Stimulated activated CD4-positive, alpha-beta T cell treated with anti-CD3 and anti-CD28 coated beads, Interleukin-4, amount 100 ng/mL, for 48 hours (primary cell): ENCODE measurements at places on chromosomes 12 and 14.

DNA sequence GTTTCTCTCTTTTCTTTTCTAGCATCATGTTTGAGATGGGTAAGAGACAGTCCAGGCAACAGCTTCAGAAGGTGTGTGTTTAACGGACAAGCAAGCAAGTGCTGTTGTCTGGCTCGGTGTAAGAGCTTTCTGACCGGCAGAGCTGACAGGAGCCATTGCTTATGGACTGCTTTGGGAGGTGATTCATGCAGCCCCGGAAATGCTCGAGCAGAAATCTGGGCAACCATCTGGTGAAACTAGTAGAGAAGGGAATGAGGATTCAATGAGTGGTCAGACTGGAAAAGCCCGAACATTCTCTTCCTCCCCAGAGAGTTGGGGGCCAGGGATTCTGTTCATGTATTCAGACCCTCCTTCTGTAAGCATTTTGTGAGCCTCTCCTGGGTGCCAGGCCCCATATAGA, 24.4 kb downstream of the TUNAR start:
- DNase-seq = no peak

DNA sequence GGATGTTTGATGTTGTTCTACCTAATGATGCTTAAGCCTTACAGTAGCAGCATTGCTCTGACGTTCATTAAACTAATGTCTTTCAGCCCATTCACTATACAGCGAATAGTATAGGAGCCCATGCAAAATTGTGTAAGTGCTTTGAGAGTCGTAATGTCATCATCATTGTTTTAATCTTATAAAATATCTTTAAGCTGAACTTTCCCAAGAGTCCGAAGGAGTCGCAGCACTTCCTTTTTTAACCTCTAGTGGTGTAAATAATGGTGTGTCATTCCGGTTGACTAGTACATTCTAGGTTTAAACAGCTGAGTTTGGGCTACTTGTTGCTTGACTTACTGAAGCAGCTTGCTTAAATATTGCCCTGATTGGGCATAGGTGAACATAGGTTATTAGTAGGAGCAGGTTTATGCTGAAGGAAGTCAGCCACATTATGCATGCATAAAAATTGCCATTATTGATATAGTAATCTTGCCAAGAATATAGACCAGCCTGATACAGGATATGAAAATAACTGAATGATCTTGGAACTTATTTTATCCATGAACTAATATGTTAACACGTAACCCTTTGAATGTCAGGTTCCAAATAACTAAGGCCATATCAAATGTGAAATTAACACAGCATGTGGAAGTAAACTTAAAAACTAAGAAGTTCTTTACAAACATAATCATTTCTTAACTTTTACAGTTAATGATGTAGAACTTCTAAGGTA, 2.6 kb downstream of the WNK1 start:
- DNase-seq = no peak

DNA sequence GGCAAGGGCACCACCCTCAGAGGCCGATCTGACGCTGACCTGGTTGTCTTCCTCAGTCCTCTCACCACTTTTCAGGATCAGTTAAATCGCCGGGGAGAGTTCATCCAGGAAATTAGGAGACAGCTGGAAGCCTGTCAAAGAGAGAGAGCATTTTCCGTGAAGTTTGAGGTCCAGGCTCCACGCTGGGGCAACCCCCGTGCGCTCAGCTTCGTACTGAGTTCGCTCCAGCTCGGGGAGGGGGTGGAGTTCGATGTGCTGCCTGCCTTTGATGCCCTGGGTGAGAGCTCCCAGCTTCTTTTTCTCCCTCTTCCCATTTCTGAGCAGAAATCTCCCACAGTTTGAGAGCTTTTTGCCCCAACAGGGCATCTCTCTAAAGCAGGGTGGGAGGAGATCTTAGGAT, 1.8 kb downstream of the OAS1 start:
- DNase-seq = no peak

DNA sequence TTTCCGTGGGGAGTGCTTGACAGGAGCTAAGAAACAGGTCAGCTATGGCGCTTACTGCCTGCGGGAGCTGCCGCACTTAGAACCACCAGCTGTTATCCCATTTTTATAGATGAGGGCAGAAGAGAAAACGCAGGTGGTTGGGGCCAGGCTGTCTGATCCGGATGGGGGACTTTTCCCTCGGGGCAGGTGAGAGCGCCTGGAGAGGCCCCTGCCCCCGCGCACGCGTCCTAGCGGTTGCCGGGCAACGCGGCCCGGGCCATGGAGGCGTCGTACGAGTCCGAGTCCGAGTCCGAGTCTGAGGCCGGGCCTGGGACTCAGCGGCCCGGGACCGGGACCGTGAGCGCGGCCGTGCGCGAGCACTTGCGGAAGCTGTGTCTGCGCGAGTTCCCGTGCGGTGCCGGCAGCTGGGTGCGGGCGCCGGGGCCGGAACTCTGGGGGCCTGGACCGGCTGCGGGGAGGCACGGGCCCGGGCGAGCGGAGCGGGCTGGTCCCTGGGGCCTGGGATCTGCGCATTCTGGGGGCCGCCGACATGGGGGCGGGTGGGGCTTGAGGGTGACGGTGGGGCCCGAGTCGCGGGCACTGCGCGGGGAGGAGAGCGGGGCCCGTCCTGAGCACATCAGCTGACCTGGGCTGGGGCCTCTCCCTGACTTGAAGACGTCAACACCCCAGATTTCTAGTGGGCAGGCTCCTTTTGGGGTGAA, at the start of gene LRRC43:
Gene LRRC43 (plus strand): TSS at position 237 of the 701 bp plus-strand sequence. CDS start 22 bp downstream, at position 259.
- no peak for DNase-seq

DNA sequence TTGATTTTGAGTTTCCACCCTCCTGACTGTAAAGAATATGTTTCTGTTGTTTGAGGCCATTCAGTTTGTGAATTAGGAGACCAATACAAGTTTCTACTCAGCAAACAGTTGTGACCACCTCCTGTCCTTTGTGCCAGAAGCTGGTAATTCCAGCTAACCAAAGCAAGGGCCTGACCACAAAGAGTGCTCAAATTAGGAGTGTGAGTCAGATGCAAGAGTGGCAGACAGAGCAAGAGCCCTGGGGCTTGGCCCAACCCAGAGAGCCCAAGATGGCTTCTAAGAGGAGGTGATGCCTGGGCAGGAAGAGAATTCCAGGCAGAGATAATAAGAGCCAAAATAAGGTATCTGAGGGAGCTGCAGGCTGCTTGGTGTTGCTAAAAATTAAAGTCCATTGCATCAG, 77.7 kb upstream of the C14orf132 start:
- no peak for DNase-seq

DNA sequence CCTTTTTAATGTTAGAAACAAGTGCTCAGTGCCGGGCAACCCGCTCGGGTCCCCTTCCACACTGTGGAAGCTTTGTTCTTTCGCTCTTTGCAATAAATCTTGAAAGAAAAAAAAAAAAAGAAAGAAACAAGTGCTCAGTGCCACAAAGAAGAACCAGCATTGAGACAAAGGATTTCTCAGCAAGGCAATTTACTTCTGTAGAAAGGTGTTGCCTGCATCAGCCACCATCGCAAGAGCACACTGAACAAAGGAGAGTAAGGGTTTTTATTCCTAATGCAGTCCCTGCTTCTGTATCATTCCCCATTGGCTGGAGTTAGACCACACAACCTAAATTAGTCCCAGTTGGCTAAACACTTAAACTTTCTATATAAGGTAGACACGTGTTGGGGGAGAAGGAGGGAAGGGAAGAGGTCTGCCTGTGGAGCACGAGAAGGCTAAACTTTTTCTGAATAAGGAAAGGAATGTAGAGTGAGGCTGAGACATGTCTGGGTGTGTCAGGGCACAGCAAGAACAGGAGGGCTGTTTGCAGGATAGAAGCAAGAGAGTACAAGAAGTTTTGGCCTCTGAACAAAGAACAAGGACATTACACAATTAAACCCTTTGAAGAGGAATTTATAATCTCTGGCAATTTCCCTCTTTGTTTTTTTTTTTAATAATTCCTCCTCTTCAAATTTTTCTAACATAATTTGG, 21.4 kb downstream of the KLRF2 start:
- no peak for DNase-seq

DNA sequence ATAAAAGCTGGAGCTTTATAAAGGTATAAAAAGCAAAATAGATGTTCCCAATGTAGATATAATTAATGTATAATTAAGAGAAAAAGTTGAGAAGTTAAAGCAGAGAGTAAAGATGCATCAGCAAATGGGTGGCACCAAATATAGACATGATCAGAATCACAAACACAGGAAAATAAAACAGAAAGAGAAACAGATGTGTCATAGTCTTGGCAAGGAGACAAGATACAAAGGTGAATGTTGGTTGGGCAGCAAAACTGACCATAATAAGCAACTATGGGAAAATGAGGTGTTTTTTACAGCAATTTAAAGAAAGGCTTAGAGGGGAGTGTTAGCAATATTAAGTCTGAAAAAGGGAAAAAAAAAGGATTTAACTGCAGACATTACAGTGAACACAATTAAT, 135.4 kb upstream of the CLEC14A start:
- DNase-seq = no peak

- no peak for DNase-seq
These were observed 28.7 kb downstream of the COX8C start for GRCh38 chr14:93375673-93376156.

DNA sequence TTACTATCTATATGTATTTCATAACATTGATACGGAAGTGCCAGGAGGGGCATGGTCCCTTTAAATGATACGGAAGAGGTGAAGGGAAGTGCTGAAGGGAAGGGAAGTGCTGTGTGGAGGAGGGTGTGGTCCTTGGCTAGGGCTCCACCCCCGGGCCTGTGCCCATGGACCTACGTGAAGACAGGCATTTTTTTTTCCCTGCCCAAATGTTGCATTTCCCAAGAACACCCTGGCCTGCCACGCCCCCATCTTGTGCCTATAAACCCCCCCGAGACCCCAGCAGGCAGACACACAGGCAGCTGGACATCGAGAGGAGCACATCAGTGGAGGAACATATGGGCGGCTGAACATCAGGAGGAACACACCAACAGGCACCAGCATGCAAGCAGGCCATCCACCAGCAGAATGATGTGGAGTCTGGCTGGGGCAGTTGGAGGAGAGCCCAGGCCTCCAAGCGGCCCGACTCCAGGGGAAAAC, 134.1 kb downstream of the SLC41A2 start:
- no peak for DNase-seq

- no peak for DNase-seq
These were observed 136.6 kb upstream of the OVCH1 start for GRCh38 chr12:29634057-29634456.

DNA sequence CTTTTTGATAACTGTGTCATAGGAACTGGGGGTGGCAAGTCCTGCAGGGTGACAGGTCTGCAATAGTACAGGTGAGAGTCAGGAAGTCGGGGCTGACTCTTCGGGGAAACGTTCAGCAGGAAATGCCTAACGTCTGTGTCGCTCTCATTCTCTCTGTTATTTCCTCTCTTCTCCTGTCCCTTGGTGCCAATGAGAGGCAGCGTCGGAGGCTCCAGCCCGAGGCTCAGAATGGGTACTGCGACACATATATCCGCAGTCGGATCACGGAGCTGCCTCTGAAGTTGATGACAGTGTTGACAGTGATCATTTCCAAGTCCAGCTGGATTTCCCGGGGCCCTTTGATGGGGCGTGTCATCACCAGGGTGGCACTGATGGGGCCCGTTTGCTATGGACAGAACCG, 2.7 kb upstream of the TC2N start:
- no peak for DNase-seq

GRCh38 chr12:105949391-105949790, 189.4 kb downstream of the NUAK1 start:
- no peak for DNase-seq

- DNase-seq = no peak
These were observed 1.5 kb downstream of the KDM2B start for GRCh38 chr12:121579190-121579791.

DNA sequence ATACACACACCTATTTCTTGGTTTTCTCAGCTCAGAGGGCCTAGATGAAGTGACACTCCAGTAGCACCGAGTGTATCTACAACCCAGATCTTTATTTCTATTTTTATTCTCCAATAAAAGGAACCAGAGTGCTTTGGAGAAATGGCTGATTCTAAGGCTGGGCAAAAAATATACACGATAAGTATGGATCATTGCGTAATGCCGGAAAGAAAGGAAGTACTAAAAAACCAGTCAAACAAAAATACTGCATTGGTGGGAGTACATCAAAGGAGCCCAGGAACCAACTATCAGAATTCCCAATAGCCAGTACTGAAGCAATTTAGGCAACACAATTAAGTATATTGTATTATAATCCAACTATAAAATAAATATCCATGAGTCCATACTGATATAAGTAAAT, 400.9 kb upstream of the CCDC196 start:
- no peak for DNase-seq

GRCh38 chr12:89393551-89394121, 41.3 kb upstream of the DUSP6 start:
- no peak for DNase-seq

DNA sequence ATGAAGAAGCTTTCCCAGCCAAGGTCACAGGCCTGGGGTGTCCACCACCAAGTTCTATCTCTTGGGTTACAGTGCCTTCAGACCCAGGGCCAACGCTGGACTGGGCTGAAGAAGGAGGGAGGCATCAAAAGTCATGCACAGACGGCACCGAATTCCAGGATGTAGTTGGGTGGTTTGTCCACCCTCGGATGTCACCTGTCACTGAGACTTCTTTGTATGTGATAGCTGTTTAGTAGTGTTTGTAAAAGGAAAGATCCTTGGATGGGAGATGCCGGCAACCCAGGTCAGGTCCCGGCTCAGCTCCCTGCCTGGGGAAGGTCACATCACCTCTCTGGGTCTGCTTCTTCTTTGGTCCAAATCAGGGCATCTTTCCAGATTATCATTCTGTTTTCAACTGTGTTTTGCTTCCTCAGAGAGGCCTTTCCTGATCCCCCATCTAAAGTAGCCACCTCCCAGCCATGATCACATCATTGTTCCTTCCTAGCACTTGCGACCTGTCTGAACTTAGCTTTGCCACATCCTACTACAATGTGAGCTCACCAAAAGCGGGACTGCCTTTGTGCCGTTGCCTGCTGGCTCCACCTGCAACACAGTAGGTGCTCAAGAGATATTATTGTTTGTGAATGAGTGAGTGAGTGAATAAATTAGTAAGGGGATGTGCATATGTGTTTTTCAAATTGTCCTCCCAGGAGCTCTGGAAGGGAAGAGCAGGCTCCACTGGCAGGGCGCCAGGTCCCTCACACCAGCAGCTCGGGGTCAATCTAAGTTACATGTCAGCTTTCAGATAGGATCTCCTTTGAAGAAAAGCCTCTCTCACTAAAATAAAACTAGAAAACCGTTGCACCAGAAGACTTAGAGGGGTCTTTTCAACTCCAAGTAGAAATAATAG, 2.1 kb downstream of the TSPAN11 start:
- no peak for DNase-seq

DNA sequence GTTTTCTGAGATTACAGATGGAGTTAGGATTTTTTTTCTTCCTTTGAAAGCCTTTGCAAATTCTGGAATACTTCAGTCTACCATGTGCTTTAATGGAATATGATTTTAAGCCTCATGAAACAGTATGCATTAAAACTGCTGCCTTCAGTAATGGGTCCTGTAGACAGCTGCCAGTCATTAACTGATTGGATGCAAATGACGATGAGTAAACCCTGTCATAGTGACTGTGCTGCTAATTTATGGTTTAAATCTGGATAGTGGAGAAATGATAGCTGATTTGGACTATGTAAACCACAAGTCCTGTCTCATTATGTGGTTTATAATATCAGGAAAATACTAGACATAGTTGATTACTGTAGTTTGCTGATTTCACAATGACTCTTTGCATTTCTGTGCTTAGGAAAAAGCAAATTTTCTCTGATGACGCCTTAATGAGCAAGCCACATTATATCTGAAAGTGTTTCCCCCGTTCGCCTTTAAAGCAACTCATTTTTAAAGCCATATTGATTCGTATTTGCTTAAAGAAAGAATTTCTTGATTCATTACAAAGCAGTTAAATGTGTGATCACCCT, 217.6 kb downstream of the TMTC2 start:
- no peak for DNase-seq
